ENCODE measurements at places on chromosomes 2 and 18. TPM values are rescaled to one million over a fixed set of nuclear protein-coding genes. Genes with fewer than 3 reads are reported as not detected.

Gene PPP1R1C
- total RNA-seq, result 9.1 TPM

Gene HK2
- 8.7 TPM for total RNA-seq

Gene NOL4
- 1.7 TPM for total RNA-seq

Gene ELOA2
- not detected for total RNA-seq

Gene REG1B
- total RNA-seq, result not detected

GRCh38 chr18:68234676-68235075, 480.2 kb downstream of the TMX3 start:
- no peaks in the 10 kb centered on the region for H3K4me1 ChIP-seq
- H3K27me3 ChIP-seq, result no peaks in the 10 kb centered on the region
- no peak overlapping the region for H3K4me3 ChIP-seq

GRCh38 chr2:181955010-181955409, 30.6 kb upstream of the PPP1R1C start:
- no peaks in the 10 kb centered on the region for H3K4me1 ChIP-seq
- no peak overlapping the region for H3K27ac ChIP-seq
- H3K4me3 ChIP-seq, result no peak overlapping the region
- no peaks in the 10 kb centered on the region for H3K36me3 ChIP-seq
- DNase-seq, result no peak
- no peaks in the 10 kb centered on the region for H3K27me3 ChIP-seq

GRCh38 chr2:183248866-183249567, 124.8 kb downstream of the NUP35 start:
- no peaks in the 10 kb centered on the region for H3K27me3 ChIP-seq
- no peaks in the 10 kb centered on the region for H3K36me3 ChIP-seq
- no peak for DNase-seq
- H3K27ac ChIP-seq, result no peak overlapping the region

Data from prostate gland (tissue), 2 donors.